ENCODE measurements at places on chromosomes 1 and 21.

DNA sequence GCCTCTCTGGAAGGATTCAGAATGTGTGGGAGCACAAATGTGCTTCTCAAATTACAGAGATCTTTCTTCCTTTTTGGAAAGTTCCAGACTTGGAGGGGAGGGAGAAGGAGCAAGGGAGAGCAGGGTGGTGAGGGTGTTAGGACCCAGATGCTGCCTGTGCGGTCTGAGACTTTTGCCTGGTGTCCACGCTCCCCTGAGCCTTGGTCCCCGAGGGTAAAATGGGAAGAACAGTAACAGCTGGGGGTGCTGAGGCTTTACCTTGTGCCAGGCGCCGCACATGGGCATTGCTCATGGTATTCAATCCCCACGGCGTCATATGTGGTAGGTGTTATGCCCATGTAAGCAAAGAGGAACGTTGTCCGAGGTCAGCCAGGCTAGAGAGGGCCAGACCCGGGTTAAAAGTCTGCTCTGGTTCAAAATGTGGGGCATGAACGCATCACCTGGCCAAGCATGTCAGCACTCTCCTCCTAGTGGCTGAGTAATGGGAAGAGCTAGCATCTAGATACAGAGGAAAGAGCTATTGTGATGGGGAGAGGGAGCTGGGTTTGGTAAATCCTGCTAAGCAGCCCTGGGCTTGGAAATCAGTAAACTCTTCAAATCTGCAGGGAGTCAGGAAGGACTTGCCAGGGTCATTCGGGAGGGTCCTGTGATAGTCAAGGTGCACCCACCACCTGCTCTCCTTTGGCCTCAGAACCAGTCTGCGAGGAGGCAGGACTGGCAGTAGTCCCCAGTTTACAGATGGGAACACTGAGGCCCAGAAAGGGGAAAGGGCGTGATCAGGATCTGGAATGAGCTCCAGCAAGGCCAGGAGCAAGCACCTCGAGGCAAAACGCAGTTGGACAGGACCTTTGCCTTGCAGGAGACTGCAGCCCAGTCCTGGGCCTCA is 4.5 kb upstream of the RUNX3 start:
- DNase-seq: no peak

GRCh38 chr1:65630855-65631254 is 161.8 kb upstream of the PDE4B start:
- DNase-seq: no peak

DNA sequence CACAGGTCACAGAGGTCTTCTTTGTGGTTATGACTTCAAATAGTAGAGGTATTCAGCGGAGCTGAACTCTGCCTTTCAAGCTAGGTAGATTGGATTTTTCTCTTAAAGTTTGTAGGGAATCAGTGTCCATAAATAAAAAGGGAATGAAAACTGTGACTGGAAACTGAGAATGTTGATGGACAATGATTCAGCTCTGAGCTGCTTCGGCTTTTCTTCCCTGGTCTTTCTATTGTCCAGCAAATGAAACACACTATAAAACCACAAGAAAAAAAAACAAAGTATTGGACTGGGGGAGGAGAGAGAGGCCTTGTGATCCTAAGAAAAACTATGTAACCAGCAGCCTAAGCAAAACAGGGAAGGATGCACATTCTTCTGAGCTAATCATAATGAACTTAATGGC is 11.1 kb downstream of the TNNI3K start:
- DNase-seq: no peak

DNA sequence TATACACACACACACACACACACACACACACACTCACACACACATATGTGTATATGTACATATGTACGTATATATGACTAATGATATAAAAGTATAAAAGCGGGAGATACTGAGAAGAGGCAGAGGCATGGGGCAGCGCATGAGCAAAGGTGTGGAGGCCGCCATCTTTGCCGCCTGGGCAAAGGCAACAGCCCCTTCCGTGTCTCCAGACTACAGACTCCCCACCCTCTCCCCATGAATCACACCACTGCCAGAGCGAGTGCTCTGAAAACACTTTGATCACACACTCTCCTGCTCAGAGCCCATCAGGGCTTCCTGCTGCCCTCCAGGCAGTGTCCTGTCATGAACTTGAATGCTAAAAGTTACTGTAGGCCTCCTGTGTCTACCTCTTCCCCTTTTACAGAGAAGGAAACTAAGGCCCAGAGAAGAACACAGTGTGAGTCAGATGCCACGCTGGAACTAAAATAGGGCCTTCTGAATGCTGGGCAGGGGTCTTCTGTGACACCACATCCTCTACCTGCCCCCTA is 54.7 kb upstream of the SSBP3 start:
- DNase-seq: no peak

GRCh38 chr1:234848972-234849649 is 239.1 kb upstream of the IRF2BP2 start:
- DNase-seq: no peak

GRCh38 chr1:44862829-44863401 is 19.9 kb upstream of the PTCH2 start:
- DNase-seq: no peak

DNA sequence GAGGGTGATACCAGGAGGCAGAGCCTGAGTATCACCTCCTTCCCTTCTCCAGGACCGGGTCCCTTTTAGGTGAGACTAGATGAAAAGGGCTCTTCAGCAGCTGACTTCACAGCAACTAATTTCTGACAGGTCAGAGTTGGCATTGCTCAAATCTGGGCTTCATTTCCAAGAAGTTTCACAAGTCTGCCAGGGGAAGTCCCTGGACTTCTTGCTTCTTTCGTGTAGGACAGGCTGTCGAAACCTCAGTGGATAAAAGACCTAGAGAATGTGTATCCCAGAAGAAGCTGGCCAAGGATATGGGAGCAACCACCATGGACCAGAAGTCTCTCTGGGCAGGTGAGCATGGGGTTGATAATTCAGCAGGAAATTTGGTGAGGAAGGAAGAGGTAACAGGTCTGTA is at the start of gene CHI3L2:
CHI3L2 (plus strand) TSS at position 280 of the 400 bp plus-strand sequence; CDS start at position 297, 17 bp downstream.
- DNase-seq: no peak

- DNase-seq: no peak
Measured at GRCh38 chr1:72023063-72023930, 259.0 kb downstream of the NEGR1 start.

GRCh38 chr1:170397061-170397460 is 134.9 kb upstream of the GORAB start:
- DNase-seq: no peak

DNA sequence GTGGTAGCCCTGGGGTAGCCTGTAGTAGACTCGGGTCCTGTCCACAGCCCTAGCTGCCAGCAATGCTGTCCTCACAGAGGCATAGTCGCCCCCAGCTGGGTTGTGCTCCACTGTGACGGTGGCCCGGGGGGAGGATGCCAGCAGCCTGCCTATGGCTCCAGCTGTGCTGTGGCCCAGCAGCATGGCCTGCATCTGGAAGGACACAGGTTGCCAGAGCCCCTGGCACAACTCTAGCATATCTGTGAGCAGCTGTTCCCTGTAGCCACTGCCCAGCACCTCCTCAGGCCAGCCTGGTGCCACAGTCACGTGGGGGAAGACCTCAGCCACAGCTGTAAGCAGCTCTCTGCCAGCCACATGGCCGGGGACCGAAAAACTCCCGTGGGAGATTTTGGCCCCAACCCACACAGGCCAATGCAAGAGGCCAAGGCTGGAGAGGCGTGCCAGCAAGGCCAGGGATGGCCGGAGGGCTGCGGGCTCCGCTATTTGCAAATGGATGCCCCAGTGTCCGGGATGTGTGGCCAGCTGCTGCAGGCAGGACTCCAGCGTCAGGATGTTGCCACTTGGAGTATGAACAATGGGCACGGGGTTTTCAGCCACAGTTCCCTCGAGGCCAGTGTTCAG is 13.9 kb downstream of the FAM151A start:
- DNase-seq: no peak

- no peak for DNase-seq
Measured at GRCh38 chr1:40896482-40896881, 34.3 kb upstream of the CITED4 start.

GRCh38 chr1:179164494-179164893 is 65.0 kb downstream of the ABL2 start:
- DNase-seq: no peak

GRCh38 chr1:55505326-55505725 is 290.2 kb upstream of the USP24 start:
- no peak for DNase-seq

- no peak for DNase-seq
Measured at GRCh38 chr1:211789641-211790464, 40.7 kb downstream of the LPGAT1 start.
